Stimulated activated CD4-positive, alpha-beta T cell treated with anti-CD3 and anti-CD28 coated beads, Interleukin-4, amount 100 ng/mL, for 48 hours (primary cell): ENCODE measurements at places on chromosomes 6 and 20.

GRCh38 chr20:63005365-63005861, 1.4 kb downstream of the BHLHE23 start:
- no peak for DNase-seq

DNA sequence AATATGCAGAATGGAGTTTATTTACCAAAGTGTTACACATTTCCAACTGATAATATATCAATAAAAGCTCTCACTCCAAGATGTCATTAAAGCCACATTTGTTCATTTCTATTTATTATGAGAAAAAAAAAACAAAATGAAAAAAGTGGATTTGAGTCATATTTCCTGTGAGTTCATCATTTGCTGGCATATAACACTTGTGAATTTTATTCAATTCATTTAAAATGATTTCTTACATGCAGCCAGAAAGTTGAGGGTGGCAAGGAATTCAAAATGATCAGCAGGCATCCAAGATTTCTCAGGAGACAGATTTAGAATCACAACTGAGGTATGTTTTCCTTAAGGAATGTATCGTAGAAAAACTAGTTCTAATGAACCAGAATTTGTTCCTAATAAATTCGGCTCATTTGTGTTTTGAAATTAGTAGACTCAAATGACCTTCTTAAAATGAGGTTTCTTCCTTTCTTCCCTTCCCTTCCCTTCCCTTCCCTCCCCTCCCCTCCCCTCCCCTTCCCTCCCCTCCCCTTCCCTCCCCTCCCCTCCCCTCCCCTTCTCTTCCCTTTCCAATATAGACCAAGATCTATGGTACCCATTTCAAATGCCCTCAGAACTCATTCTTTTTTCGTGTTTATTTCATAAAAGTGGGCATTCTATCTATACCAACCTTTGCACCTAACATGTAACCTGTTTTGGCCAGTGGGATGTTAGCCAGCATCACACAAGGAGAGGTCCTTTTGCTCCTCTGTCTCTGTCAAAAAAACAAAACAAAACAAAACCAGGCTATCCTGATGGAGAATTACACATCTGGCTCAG, 357.9 kb upstream of the TSHZ2 start:
- DNase-seq: no peak

DNA sequence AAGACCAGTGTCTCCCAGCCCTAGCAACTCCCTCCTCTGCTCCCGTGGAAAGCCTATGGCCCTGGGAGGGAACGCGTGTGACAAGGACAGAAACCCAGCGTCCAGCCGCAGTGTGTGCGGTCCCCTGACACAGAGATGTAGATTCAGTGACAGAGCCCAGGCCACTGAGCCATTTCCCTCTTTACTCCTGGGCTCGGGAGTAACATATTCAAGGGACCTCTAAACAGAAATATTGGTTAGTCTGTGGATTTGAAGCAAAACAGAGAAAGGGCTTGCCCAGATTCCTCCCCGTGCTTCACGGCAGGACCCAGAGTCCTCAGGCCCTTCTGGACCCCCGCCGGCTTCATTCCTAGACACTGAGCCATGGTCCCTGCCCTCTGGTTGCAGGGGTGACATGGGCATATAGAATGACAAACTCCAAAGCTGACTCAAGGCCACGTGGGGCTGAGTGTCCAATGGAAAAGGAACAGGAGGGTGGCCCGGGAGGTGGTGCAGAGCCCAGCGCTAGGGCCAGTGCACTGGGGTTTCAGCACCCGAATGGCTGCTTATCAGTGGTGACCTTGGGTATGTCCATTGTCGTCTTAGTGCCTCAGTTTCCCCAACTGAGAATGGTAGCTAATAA, 248.2 kb downstream of the QKI start:
- no peak for DNase-seq

DNA sequence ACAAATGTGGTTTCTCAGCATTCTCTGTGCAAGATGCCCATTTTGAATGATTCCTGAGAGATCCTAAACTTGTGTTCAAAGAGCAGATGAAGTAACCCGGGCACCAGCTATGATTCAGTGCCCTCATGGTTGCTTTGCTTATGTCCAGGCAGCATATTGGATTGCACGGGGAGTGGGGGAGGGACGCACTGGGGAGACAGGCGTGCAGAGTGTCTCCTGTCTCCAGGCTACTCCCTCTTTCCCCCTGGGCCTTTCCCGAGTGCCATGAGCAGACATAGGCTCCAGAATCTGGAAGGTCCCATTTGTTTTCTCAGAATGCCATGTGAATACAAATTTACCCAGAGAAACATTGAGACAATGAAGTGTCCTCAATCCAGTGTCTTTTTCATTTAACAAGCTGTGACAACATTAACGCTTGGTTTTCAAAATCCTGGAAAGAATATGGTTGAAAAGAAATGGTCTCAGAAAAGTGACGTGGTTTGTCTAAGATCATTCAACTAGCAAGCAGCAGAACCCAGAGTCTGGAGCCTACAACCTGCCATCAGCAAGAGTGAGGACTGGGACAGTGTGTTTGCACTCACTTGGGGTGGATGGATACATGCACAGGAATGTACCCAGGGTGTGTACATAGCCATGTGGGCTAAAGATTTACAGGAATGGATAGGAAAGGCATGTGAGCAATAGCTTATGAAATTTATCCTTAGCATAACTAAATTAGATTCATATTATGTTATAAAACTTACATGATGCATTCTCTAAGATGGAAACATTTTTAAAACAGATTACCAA, 4.2 kb downstream of the SYNDIG1 start:
- no peak for DNase-seq

DNA sequence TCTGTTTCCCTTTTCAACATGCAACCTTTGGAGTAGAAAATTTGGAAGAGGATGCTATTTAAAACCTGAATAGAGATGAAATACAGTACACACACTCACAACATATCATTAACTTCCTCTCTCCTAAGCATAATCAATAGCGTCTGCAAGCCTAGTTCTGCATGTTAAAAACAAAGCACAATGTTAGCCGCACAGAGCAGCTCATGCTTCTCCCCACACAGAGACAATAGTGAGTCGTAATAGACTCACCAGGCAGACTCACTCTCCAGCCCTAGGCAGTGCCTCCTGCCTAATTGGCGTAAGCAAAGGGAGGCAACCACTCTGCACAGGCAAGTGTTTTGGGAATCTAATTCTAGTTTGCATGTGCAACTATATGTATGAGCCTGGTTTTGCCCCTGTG, 45.8 kb upstream of the ARID1B start:
- no peak for DNase-seq

GRCh38 chr6:101784094-101784493, 390.6 kb downstream of the GRIK2 start:
- no peak for DNase-seq
